Bladder microvascular endothelial cell (primary cell): ENCODE measurements at places on chromosomes 4 and X. TPM values are rescaled to one million over a fixed set of nuclear protein-coding genes. Genes with fewer than 3 reads are reported as not detected.

MED28 gene
- total RNA-seq = 8.9 and 16.0 TPM in 2 replicates

PCDH7 gene
- total RNA-seq = under 0.01 and 0.69 TPM in 2 replicates

FAM149A gene
- 0.19 and 0.32 TPM in 2 replicates for total RNA-seq

NRK gene
- total RNA-seq = 0.57 TPM in 1 of 2 replicates, not detected in the other

CT83 gene
- total RNA-seq = not detected in 2 replicates

SH3RF1 gene
- total RNA-seq = 7.0 and 11.1 TPM in 2 replicates

SPATA4 gene
- total RNA-seq = not detected in 2 replicates

SPANXB1 gene
- not detected in 2 replicates for total RNA-seq

UGT2B11 gene
- total RNA-seq = not detected in 2 replicates

PDCL2 gene
- not detected in 2 replicates for total RNA-seq

ALAS2 gene
- total RNA-seq = not detected in 2 replicates

TNIP3 gene
- total RNA-seq = 0.25 and 0.32 TPM in 2 replicates

IL21 gene
- not detected in 2 replicates for total RNA-seq

BST1 gene
- total RNA-seq = 19.3 and 154 TPM in 2 replicates

IQCM gene
- total RNA-seq = not detected in 2 replicates

NPY2R gene
- total RNA-seq = 0.13 TPM in 1 of 2 replicates, not detected in the other

TMEM271 gene
- total RNA-seq = not detected in 2 replicates

NUDT10 gene
- total RNA-seq = 0.13 and 0.16 TPM in 2 replicates

WNK3 gene
- total RNA-seq = 0.32 and 0.94 TPM in 2 replicates

CTAG1A gene
- not detected in 2 replicates for total RNA-seq

SYTL5 gene
- under 0.01 TPM in 1 of 2 replicates, not detected in the other for total RNA-seq

ZCCHC12 gene
- not detected in 2 replicates for total RNA-seq

PDZD4 gene
- 0.76 TPM in 1 of 2 replicates, not detected in the other for total RNA-seq

GK gene
- 1.9 and 2.3 TPM in 2 replicates for total RNA-seq

NPY1R gene
- total RNA-seq = 0.06 TPM in 1 of 2 replicates, not detected in the other

GAGE12F gene
- not detected in 2 replicates for total RNA-seq
